ENCODE measurements at places on chromosomes 4 and X.

GRCh38 chr4:19455196-19455595 is 796.5 kb upstream of the SLIT2 start:
- DNase-seq = no peak

DNA sequence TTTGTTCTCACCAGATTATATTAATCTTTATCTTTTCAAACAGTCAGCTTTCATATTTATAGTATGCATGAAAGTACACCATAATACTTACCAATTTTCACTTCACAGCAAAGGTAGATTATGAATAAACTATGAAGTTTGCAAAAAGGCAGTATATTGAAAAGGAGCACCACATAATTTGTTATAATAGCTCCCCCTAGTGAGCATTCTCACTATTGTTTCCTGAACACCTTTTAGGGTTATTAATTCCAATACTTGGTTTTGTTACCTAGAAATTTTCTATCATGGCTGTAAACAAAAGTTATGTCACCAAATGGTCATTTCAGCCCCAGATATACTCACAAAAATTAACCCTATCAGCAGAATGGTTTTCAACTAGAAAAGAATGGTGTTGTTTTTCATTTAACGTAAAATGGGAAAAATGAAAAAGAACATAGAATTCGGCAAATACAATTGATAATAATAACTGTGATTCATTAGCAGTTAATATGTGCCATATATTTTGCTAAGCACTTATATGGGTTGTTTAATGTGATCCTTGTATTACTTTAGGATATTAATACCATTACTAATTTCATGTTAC is 30.2 kb upstream of the NKX6-1 start:
- DNase-seq = no peak

GRCh38 chr4:124019749-124020549 is 623.4 kb downstream of the SPRY1 start:
- no peak for DNase-seq

DNA sequence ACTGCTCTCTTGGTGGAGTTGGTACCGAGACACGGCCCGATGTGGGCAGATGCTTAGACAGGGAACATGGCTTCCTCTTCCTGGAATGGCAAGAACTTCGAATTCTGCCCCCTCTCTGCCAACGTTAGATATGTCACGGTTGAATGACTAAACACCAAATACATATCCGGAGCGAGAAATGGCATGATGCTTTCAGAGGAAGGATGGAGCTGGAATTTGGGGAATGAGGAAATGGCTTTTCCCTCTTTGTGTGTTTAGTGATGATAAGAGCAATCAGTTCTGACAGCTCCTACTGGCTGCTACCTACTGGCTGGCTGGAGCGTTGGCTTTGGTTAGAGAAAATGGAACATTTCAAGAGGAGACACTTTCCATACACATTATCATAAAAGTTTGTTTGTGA is 140.0 kb downstream of the DHRSX start:
- no peak for DNase-seq

DNA sequence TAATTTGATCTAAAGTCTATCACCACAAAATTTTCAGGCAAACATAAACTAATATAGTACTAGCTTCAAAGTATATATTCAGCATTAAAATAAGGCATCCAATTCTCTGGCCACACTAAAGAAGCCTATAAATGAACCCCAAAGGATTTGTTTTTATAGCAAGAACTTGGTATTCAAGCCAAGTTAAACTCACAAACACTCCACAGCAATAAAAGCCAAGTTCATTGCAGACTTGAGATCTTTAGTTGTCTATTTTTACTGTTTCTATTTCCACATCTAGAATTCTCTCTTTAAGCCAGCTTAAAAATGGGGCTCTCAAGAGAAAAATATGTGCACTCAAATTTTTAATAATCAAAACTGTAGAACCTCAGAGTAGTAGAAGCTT is 51.1 kb downstream of the WDFY3 start:
- no peak for DNase-seq

DNA sequence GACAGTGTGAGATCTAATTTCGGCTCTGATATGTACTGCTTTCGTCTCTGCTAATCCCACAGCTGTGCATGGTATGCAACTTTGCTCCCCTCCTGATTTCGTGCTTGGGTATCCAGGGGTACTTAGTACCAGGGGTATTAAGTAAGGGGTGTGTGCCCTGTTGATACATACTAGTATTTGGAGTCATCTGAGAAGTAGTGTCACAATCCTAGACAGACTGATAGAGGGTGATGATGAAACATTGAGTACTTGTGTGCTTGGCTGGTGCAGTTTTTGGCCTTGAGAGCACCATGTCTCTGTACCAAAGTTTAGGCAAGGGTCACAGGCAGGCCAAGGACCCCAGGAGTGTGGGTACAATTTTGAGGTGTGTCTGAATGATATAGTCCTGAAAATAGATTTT is 10.9 kb downstream of the GPAT3 start:
- DNase-seq = no peak

DNA sequence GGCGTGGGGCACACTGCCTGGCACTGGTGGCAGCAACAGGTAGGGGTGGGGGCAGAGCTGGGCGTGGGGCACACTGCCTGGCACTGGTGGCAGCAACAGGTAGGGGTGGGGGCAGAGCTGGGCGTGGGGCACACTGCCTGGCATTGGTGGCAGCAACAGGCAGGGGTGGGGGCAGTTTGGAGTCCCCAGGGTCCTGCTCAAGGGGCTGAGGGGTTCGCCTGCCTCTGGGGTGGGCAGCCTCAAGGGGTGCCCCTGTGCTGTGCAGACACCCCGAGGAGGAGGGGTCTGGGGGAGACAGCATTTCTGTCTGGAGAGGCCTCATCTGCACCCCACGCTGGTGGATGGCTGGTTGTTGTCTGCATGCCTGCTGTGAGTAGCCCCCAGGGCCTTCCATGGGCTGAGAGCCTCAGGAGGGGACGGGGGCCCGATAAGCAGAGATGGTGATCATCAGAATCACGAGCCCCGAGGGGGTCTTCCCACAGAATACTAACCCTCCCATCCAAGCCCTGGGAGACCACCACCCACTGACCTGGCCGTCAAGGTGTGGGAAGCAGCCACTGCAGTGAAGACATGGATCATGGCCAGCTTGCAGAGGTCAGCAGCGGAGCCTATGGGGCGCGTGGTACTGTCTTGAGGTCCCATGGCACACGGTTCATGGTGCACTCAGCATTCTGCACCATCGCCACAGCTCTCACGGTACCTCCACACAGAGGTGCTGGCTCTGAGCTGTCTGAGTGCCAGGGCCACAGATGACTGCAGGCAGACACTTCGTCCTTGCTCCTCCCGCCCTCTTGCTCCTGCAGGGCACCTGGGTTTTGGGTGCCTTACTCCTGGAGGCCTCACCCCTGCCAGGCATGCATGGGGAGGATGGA is 21.5 kb downstream of the NAT8L start:
- no peak for DNase-seq

GRCh38 chrX:47619486-47620302 is at the start of gene SYN1:
SYN1 (minus strand) TSS chrX:47619857; CDS start chrX:47619728, 129 bp downstream.
- peak; percentile 75 for DNase-seq

- DNase-seq = no peak
Measured at GRCh38 chr4:121642876-121643585, 53.7 kb downstream of the ANXA5 start.
